ENCODE measurements at places on chromosomes 7 and 10. TPM values are rescaled to one million over a fixed set of nuclear protein-coding genes. Genes with fewer than 3 reads are reported as not detected.
A peak's percentile ranks its signal among the peaks of the same experiment; 100 is the strongest.

Gene MMD2
- not detected for total RNA-seq

DNA sequence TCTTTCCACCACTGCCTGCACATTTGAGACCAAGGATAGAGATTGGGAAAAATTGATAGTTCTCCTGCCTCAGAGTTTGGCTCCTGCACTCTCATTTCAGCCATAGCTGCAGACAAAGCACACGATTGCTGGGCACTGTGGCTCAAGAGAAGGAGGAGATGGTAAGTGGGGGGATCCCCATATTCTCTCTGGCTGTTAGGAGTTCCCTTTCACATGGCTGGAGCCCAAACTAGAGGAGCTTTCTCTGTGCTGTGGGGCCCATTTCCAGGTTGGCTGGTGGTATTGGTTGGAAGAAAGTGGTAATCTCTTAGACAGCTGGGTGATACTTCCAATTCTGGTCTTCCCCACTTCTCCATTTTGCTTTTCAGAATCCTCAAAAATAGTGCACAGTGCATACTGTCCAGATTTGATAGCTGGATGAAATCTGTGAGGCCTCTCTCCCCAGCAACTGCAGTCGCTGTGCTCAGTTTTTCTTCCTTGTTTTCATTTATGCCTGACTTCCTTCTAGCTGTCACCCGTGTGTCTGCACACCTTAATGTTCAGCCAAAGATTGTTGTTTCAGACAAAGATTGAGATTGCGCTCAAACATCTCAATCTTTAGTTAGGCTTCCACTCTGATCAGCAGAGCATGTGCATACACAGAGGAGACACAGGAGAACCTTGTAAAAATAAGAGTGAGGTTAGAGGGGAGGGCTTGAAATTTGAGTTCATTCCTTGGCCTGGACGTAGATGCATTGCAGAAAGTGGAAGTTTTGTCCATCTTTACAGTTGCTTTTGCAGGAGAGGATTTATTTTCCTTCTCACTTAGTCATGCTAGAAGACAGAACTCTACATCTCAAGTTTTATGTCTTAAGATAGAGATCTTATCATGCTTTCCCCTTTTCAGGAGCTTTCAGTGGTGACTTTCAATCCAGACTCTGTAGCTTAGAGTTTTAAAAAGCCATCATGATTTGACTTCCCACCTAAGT, 28.6 kb downstream of the RABGEF1 start:
- H3K4me1 ChIP-seq, result peaks cover 9% of the 10 kb centered on the region
- DNase-seq, result no peak
- H3K27me3 ChIP-seq, result no peaks in the 10 kb centered on the region
- peaks cover 31% of the 10 kb centered on the region for H3K36me3 ChIP-seq
- no peak overlapping the region for H3K27ac ChIP-seq

DNA sequence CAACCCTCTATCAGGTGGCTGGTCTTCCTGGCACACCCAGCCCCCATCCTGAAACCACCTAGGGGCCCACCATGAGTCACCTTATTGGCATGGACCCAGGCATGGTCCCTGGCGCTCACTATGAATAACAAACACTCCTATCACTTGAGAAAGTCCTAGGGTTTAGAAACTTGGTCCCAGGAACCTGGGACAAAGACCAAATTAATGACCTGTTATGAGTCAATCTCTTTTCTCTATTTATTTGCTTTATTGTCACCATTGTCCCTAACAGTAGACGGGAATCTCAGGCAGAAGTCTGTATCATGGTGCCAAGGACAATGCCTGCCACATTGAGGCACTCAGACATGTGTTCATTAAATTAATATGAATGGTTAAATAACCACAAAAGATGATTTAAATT, 599.6 kb upstream of the C7orf33 start:
- peak overlapping the region; percentile 5 for H3K4me3 ChIP-seq
- H3K27me3 ChIP-seq, result no peaks in the 10 kb centered on the region
- no peaks in the 10 kb centered on the region for H3K36me3 ChIP-seq
- DNase-seq, result peak; percentile 59
- H3K27ac ChIP-seq, result no peak overlapping the region
- no peaks in the 10 kb centered on the region for H3K4me1 ChIP-seq

- H3K27me3 ChIP-seq, result no peaks in the 10 kb centered on the region
- no peak for DNase-seq
- no peaks in the 10 kb centered on the region for H3K4me1 ChIP-seq
- H3K36me3 ChIP-seq, result no peaks in the 10 kb centered on the region
- no peak overlapping the region for H3K27ac ChIP-seq
Observed at GRCh38 chr10:51926337-51926736, 226.9 kb upstream of the CSTF2T start.

- peaks cover 10% of the 10 kb centered on the region for H3K27me3 ChIP-seq
- no peaks in the 10 kb centered on the region for H3K36me3 ChIP-seq
- H3K27ac ChIP-seq, result no peak overlapping the region
- no peak overlapping the region for H3K4me3 ChIP-seq
- no peak for DNase-seq
- no peaks in the 10 kb centered on the region for H3K4me1 ChIP-seq
Observed at GRCh38 chr7:116999311-116999710, 46.0 kb downstream of the ST7 start.

Gene FRMD4A
- 20.1 TPM for total RNA-seq

- H3K36me3 ChIP-seq, result no peaks in the 10 kb centered on the region
- DNase-seq, result peak; percentile 84
- no peaks in the 10 kb centered on the region for H3K4me1 ChIP-seq
- H3K27ac ChIP-seq, result no peak overlapping the region
- no peak overlapping the region for H3K4me3 ChIP-seq
Observed at GRCh38 chr10:103884681-103885139, 29.3 kb upstream of the SH3PXD2A start.
